ENCODE measurements at places on chromosomes 7 and 10. TPM values are rescaled to one million over a fixed set of nuclear protein-coding genes. Genes with fewer than 3 reads are reported as not detected.

The TUBB8 gene
- total RNA-seq, result not detected

The LIPF gene
- total RNA-seq, result not detected

The CDH23 gene
- total RNA-seq, result under 0.01 TPM

The WEE2 gene
- not detected for total RNA-seq

The GPR15LG gene
- total RNA-seq, result not detected

The EPHB6 gene
- not detected for total RNA-seq

The PLPP4 gene
- total RNA-seq, result 17.2 TPM

The SRGN gene
- total RNA-seq, result 914 TPM

The SLIT1 gene
- total RNA-seq, result under 0.01 TPM

The KBTBD2 gene
- total RNA-seq, result 62.9 TPM

The PIK3AP1 gene
- 0.32 TPM for total RNA-seq

The THSD7A gene
- 14.3 TPM for total RNA-seq

The CALHM1 gene
- not detected for total RNA-seq

The FBXL15 gene
- 10.7 TPM for total RNA-seq

The DNAH11 gene
- total RNA-seq, result 3.0 TPM

The CYP2C19 gene
- not detected for total RNA-seq

The POM121C gene
- total RNA-seq, result 11.9 TPM

The GJC3 gene
- total RNA-seq, result not detected

The KAZALD1 gene
- 3.6 TPM for total RNA-seq

The AZGP1 gene
- not detected for total RNA-seq

The AGMO gene
- total RNA-seq, result 8.2 TPM

The GDF2 gene
- total RNA-seq, result not detected

The LIPM gene
- not detected for total RNA-seq

The OR6V1 gene
- not detected for total RNA-seq

The LRRD1 gene
- under 0.01 TPM for total RNA-seq

The CFAP70 gene
- 0.30 TPM for total RNA-seq

All from epithelial cell of umbilical artery (primary cell).